A172 (cell line): ENCODE measurements at places on chromosomes 5 and 9. TPM values are rescaled to one million over a fixed set of nuclear protein-coding genes. Genes with fewer than 3 reads are reported as not detected.

GRCh38 chr5:150249744-150250143 lies 39.8 kb downstream of the CAMK2A start:
- DNase-seq = no peak

The EDIL3 gene
- total RNA-seq = 56.5 and 75.7 TPM in 2 replicates

DNA sequence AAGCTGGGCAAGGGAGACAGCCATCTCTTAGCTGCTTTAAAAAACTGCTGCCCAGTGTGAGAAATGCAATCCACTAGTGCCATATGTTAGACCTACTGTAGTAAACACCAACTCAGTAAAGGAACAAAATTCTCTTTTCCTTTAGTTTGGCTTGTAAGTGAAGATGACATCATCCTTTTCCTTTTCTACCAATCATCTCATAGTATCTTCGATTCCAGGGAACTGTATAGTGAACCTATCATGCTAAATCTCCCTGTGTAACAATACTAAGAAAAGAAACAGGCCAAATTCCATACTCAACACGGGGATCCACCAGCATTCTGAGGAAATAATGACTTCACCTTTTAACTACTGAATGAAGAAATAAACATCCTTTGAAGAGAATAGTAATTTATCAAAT lies 100.1 kb downstream of the RAPGEF6 start:
- DNase-seq = no peak

The TSSK1B gene
- total RNA-seq = not detected in 2 replicates

DNA sequence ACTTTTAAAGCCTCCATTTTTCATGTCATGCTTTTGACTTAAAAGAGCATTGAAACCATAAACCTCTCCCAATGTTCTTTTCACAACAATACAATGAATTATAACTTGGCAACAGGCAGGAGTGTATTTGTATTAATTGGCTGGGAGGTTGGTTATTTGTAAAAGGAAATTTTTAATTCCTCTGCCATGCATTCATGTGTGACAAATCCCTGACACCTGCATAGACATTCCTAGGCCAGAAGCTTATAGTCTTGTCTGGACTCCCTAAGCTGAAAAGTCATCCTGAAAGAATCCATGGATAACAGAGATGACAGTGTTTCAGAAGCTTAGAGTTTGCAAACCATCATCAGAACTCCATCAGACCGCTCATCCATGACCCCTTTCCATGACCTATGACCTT lies 76.3 kb upstream of the PTGER4 start:
- DNase-seq = peak; percentile 14

DNA sequence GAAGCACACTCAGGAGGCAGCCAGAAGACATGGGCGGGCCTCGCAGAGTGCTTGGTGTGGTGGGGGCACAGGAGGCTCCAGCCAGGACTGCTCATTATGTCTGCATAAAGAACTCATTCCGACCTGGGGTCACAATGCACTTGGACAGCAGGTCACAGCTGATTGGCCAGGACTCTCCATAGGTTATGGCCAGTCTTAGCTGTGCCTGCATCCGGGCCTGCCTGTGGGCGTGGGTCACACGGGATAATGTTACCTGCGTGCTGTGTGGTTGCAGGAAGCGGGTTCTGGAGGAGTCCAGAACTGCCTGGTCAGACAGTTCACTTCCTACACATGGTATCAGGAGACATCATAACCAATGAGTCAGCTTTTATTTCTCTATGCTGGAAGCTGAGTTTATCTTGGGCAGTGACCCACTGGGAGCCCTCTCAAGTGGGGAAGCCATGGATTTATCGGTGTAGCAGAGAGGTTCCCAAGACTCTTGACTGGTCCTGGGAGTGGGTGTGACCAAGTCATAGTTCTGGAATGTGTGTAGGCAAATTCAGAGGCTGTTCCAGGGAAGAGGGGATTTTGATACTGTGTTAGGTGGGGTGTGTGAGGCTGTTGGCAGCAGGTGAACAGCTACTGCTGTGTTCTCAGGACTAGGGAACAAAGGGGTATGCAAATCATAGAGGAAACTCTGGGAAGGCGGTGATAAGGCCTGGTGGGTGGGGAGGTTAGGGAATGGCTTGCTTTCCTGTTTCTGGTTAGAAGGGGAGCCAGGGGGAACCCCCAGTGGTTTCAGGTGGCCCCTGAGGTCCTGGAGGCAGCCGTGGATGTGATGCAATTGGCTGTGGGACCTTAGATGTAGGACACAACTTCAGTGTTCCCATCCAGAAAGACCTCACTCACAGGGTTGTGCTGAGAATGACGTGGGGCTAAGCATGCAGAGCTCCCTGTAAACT lies 51.3 kb downstream of the ARHGEF37 start:
- DNase-seq = peak; percentile 95

DNA sequence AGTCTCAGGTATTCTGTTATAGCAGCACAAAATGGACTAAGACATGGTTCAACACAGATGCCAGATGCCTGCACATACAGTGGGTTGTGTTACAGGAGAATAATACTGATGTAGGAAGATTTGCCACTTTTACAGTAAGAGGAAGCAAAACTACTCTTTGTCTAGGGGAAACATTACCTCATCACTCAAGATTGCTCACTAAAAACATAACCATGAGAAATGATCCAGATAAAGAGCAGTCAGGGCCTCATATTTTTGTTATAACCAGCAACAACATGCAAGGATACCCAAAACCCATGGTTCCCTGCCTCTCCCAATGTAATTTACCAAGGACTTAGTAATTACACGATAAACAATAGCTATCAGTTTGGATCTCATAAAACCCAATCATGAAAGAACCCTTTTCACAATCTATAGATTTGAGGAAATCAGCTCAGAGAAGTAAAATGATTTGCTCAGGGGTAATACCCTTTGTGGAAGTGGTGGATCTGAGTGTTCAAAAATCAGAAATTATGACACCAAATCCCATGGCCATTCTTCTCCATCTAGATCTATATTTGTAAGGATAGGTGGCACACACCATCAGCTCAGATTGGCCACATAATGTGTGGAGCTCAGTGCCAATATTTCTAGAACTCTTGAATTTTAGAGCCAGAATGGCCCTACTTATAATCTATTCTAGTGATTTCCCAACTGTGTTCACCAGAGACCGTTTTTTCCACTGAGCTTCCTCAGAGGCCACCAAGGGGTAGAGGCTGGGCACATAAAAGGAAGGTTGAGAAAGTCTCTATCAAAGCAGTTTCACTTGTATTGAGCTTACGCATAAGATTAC lies 27.8 kb downstream of the DPYSL3 start:
- peak; percentile 47 for DNase-seq

The C9 gene
- not detected in 2 replicates for total RNA-seq

DNA sequence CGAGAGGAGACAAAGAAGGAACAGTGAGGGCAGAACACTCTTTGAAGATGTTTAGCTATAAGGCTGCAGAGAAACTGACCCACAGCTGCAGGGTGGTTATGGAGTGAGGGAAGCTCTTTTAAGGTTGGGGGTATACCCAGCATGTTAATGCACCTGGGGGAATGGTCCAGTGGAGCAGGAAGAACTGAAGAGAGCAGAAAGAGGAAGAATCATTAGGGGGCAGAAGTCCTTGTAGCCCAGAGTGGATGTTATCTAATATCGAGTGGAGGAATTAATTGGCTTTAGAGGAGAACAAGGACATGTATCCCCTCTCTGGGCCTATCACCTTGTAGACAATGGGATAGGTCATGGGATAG lies 7.7 kb downstream of the IL4 start:
- DNase-seq = no peak

DNA sequence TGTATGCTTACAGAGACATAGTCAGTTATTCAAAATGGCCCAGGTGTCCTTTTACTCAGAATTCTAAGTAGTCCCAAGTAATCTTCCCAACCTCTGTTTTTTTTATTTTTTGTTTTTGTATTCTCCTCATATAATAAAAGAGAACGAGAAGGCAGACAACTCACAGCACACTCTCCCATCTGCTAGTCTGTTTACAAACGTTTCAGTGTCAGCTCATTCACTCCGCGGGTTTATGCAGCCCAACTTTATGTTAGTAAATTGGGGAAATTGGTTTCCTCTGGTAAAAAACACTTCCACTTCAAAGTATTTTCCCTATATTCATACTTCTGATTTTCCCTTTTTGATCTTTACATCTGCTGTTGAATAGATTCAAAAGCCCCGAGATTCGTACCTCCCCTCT lies 347.2 kb downstream of the EFNA5 start:
- DNase-seq = no peak

DNA sequence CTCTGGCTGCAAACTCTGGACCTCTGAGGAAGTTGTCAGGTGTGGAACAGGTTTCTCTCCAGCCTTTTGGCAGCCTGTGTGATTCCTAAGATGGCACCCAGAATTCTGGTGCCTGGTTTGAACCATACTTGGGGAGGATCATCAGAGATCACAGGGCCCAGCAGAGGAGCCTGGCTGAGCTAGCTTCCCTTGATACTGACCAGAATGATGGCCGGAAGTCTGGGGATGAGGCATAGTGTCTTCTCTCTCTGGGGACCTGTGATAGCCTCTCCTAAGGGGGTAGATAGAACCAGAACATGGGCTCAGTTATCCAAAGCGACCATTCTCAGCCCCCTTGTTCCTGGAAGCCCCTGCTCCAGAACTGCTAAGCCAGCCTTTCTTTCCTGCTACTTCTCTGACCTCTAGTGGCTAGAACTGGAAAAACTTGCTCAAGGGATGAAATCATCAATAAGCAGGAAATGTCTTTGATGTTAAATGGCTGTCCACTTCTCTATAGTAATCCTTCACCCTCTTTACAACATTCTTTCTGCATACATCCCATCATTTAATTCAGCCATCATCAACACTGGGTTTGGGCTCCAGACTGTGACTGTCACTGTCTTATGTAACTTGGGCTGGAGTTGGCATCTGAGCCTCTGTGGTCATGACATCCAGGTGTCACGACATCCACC lies 55.1 kb downstream of the C9orf152 start:
- peak; percentile 51 for DNase-seq

DNA sequence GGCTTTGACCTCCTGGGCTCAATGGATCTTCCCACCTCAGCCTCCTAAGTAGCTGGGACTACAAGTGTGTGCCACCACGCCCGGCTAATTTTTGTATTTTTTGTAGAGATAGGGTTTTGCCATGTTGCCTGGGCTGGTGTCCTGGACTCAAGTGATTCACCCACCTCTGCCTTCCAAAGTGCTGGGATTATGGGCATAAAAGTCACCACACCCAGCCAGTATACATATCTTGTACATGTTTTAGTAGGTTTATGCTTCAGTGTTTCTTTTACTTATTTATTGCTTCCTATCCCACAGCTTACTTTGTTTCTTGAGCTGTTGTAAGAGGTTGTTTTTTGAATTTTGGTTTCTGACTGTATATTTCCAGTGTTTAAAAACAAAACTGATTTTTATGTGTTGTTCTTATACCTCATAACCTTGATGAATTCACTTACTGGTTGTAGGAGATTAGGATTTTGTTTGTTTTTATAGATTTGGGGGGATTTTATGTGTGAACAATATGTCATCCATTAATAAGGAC lies 12.9 kb downstream of the FBXW5 start:
- DNase-seq = no peak

DNA sequence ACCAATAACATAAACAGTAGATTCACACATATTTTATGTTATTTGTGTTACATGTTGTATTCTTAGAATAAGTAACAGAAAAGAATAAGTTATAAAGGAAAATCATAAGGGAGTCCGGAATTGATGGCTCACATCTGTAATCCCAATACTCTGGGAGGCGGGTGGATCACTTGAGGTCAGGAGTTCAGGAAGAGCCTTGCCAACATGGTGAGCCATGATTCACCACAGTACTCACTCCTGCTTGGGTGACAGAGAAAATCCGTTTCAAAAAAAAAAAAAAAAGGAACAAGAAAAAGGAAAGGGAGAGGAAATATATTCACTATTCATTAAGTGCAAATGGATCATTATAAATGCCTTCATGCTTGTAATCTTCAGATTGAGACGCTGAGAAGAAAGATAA lies 533.3 kb upstream of the CDH9 start:
- no peak for DNase-seq

DNA sequence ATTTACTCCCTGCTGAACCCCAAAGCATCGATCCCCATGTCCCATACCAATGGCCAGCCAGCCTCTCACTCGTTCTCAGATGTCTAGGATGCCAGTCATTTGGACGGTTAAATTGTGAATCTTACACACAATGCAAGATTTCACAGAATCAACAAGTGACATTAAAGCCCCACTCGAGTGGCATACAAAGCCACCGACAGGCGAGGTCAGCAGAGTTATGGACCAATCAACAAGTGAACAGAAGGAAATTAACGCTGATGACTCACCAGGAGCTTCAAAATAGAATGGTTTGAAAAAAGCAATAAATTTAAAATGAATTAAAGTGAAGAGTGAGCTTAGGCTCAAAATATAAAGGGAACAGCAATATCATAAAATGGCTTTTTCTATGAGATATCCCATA lies 8.2 kb upstream of the RUFY1 start:
- DNase-seq = peak; percentile 45

- no peak for DNase-seq
Observed at GRCh38 chr5:171477101-171477500, 57.7 kb downstream of the FGF18 start.
